ENCODE measurements at places on chromosomes 4 and X. TPM values are rescaled to one million over a fixed set of nuclear protein-coding genes. Genes with fewer than 3 reads are reported as not detected.

RBM46 gene
- not detected for total RNA-seq

ASIC5 gene
- total RNA-seq = not detected

MAGEA2 gene
- not detected for total RNA-seq

COL25A1 gene
- total RNA-seq = not detected

DNA sequence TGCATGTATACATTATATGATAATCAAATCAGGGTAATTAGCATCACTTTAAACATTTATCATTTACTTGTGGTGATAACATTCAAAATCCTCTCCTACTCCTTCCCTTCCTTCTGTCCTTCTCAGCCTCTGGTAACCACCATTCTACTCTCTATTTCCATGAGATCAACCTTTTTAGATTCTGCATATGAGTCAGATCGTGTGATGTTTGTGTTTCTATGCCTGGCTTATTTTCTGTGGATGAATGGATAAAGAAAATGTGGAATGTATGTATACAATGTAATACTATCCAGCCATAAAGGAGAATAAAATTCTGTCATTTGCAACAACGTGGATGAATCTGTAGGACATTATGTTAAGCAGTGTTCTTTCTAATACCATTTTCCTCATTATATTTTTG, 123.9 kb downstream of the NAA11 start:
- H3K4me1 ChIP-seq = no peaks in the 10 kb centered on the region
- no peak for DNase-seq
- no peaks in the 10 kb centered on the region for H3K27me3 ChIP-seq

DNA sequence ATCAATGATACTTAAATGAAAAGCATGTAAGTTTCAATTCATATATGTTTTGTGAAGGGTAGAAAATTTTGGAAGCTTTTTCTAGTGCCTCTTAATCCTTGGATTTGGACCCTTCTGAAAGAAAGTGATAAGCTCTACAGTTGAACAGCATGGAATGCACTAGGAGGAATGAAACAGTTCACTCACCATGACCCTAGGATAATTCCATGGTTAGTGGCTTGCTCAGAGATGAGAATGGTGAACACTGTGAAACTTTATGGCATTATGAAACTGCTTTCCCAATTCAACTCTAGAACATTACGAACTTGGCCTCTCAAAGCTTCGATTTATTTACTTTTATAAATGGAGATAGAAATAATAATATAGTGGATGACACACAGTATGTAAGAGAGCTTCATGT, 88.9 kb upstream of the FAT4 start:
- H3K27me3 ChIP-seq = no peaks in the 10 kb centered on the region
- no peak overlapping the region for H3K27ac ChIP-seq
- H3K36me3 ChIP-seq = no peaks in the 10 kb centered on the region

DNA sequence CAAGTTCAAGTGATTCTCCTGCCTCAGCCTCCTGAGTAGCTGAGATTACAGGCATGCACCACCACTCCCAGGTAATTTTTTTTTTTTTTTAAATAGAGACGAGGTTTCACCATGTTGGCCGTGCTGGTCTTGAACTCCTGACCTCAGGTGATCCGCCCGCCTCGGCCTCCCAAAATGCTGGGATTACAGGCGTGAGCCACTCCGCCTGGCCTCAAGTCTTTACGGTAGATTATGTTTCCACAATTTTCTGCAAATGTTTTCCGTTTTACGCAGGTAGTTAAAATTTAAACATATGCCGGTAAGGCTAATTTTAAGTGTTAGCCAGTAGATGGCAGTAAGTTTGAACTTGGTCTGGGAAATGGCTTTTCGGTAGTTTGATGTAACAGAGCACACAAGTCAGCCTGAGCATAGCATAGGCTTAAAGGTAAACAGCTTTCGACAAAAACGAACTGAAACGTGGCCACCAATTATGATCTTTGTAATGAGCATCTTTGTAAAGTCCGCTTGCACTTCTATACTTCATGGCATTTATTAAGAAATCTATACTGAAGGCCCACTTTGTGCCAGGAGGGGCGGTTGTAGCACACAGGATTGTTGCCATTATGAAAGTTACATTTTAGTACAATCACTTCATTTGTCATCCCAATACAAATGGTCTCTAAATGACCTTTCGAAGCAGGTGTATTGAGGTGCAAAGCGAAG, 31.1 kb downstream of the CCKAR start:
- peaks cover 16% of the 10 kb centered on the region for H3K4me1 ChIP-seq
- no peaks in the 10 kb centered on the region for H3K36me3 ChIP-seq
- H3K4me3 ChIP-seq = peak overlapping the region; percentile 55
- DNase-seq = peak; percentile 80
- no peak overlapping the region for H3K27ac ChIP-seq

GRCh38 chrX:31808357-31808756, 736.5 kb upstream of the FTHL17 start:
- no peak for DNase-seq
- H3K36me3 ChIP-seq = no peaks in the 10 kb centered on the region
- H3K27me3 ChIP-seq = no peaks in the 10 kb centered on the region

GRCh38 chr4:9765091-9765490, 16.3 kb upstream of the DRD5 start:
- no peak overlapping the region for H3K27ac ChIP-seq
- no peaks in the 10 kb centered on the region for H3K36me3 ChIP-seq
- no peak overlapping the region for H3K4me3 ChIP-seq
- H3K4me1 ChIP-seq = no peaks in the 10 kb centered on the region

DNA sequence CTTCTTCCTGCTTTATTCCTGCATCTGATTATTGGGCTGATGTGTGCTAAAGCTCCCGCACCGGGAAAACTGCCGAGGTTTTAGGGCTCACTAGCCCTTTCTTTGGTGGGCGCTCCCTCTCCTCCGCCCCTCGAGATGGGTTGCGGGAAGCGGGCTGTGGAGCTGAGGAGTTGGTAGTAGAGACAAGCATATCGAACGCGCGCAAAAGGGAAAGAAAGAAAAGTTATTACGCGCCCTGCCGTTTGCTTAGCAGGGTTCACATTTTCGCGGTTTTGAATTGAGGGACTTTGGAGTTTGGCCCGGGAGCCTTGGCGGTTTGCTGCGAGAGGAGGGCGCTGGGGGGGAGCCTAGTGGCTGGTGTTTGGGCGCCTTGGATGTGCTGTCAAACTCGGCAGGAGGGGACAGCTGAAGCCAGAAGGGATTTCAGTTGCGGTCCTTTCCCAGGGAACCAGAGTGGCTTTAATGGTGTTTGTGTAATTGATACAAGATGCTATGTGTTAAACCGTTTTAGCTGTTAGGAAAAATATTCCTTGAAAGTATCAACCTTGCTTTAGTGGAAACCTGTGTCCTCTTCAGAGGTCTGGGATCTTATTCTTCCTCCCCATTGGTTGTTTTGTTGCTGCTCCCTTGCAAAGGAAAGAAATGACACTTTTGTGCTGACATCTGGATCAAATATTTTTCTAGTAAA, 1.1 kb downstream of the GAB1 start:
- H3K4me1 ChIP-seq = no peaks in the 10 kb centered on the region
- peak; percentile 70 for DNase-seq
- H3K4me3 ChIP-seq = peak overlapping the region; percentile 92
- no peaks in the 10 kb centered on the region for H3K36me3 ChIP-seq
- peak overlapping the region; percentile 23 for H3K27ac ChIP-seq

DNA sequence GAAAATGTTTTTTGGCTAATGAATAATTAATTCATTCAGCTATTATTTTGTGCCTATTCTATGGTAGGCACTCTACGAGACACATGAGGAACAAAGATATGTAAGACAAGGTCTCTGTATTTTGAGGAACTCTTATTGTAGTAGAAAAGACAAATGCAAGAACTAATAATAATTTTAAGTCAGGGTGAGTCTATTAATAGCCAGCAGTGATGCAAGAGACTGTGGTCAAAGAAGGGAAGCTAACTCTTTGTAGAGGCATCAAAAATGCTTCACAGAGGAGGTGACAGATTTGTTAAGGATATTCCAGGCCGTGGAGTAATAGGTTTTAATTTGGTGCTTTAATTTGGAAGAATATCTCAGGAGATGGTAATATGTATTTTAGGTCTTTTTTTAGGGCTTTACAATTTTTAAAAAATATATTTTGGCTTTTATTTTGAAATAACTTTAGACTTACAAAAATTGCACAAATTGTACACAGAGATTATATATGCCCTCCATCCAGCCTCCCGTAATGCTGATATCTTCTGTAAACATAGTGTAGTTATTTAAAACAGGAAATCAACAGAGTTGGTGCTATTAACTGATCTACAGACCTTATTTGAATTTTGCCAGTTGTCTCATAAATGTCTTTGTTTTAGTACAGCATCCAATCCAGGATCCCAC, 48.1 kb downstream of the DCLK2 start:
- H3K36me3 ChIP-seq = no peaks in the 10 kb centered on the region
- peaks cover 33% of the 10 kb centered on the region for H3K4me1 ChIP-seq
- H3K27me3 ChIP-seq = no peaks in the 10 kb centered on the region
- peak; percentile 59 for DNase-seq

- no peak for DNase-seq
- H3K27ac ChIP-seq = no peak overlapping the region
- no peaks in the 10 kb centered on the region for H3K4me1 ChIP-seq
- no peaks in the 10 kb centered on the region for H3K36me3 ChIP-seq
- no peaks in the 10 kb centered on the region for H3K27me3 ChIP-seq
- no peak overlapping the region for H3K4me3 ChIP-seq
Observed at GRCh38 chr4:13830449-13830848, 202.9 kb upstream of the BOD1L1 start.

GRCh38 chrX:7872042-7872441, 29.1 kb downstream of the VCX start:
- no peak overlapping the region for H3K4me3 ChIP-seq
- no peak for DNase-seq
- no peaks in the 10 kb centered on the region for H3K36me3 ChIP-seq
- H3K27me3 ChIP-seq = no peaks in the 10 kb centered on the region
- H3K4me1 ChIP-seq = no peaks in the 10 kb centered on the region
- H3K27ac ChIP-seq = no peak overlapping the region

DNA sequence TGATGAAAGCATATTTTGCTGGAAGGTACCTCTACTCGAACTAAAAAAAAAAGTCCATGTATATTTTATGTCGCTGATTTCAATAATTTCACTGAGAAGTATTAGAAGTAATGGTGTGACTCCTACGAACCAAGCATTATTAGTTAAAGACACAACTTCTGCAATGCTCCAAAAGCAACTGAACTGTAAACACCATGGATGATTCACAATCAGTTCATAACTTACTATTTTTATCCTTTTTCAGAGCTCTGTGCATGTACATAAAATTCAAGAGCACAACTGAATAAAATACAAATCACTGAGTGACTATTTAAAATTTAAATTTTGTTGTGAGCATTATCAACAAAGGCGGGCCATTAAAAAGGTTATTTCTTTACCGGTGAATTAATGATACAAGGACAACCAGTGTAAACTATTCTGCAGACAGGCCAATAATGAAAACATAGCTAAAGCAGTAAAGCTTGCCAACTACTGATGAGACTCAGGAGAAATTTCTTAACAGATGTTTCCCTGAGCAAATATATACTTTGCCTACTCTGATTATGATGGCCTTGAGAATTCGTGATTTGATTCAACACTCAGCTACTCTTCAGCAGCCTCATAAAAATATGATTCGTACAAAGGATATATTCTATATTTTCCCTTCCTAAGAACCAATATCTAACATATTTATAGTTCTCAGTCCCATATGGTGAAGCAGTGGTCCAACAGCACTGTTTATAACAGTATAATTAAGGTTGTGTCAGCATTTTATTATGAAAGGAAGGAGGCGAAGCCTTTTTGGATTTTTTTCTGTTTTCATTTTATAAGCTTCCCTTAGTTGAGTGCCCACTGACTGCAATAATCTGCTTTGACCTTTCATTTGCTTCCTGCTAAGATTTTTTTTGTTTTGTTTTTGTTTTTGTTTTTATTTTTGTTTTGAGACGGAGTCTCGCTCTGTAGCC, 62.8 kb upstream of the NEIL3 start:
- DNase-seq = peak; percentile 71
- peaks cover 30% of the 10 kb centered on the region for H3K4me1 ChIP-seq
- H3K36me3 ChIP-seq = no peaks in the 10 kb centered on the region
- H3K4me3 ChIP-seq = peak overlapping the region; percentile 17
- no peaks in the 10 kb centered on the region for H3K27me3 ChIP-seq
- H3K27ac ChIP-seq = peak overlapping the region; percentile 54

- DNase-seq = peak; percentile 73
- peaks cover 6% of the 10 kb centered on the region for H3K36me3 ChIP-seq
- peaks cover 10% of the 10 kb centered on the region for H3K4me1 ChIP-seq
- peak overlapping the region; percentile 95 for H3K4me3 ChIP-seq
- no peaks in the 10 kb centered on the region for H3K27me3 ChIP-seq
Observed at GRCh38 chrX:71282514-71283402, 677 bp upstream of the NONO start.
